Activated CD4-positive, alpha-beta memory T cell treated with anti-CD3 and anti-CD28 coated beads, Interleukin-2, amount 10 ng/mL, durations not matched to agents 7 days and 5 days (primary cell): ENCODE measurements at places on chromosomes 11 and 22.
A peak's percentile ranks its signal among the peaks of the same experiment; 100 is the strongest.

- DNase-seq, result no peak
These were observed 19.2 kb downstream of the CELF1 start for GRCh38 chr11:47533690-47534151.

DNA sequence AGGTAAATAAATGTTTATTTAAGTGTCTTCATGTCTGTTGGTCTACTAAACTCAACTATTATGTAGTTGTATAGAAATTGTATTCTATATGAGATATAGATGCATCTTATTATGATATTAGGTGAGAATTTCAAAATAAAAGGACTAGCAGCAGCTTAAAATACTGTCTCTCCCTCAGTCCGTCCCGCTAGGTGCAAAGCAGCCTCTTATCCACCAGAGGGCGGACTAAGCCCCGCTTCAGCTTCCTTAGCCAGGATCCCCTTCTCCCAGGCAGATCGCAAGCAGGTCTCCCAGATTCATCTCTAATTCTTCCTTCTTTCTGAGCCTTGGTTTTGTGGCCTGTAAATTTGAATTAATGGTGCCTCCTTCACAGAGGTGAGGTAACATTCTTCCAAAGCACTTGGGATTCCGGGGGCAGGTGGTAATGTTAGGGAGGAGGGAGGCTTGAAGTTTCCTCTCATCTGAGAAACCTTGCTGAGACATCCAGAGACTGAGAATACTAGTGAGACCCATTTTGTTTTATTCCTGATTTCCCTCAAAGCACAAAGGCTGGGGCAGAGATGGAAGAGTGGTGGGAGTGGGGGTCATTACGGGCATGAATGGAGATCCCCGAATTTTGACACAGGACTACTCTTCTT lies 13.5 kb upstream of the INSC start:
- DNase-seq, result peak; percentile 62

DNA sequence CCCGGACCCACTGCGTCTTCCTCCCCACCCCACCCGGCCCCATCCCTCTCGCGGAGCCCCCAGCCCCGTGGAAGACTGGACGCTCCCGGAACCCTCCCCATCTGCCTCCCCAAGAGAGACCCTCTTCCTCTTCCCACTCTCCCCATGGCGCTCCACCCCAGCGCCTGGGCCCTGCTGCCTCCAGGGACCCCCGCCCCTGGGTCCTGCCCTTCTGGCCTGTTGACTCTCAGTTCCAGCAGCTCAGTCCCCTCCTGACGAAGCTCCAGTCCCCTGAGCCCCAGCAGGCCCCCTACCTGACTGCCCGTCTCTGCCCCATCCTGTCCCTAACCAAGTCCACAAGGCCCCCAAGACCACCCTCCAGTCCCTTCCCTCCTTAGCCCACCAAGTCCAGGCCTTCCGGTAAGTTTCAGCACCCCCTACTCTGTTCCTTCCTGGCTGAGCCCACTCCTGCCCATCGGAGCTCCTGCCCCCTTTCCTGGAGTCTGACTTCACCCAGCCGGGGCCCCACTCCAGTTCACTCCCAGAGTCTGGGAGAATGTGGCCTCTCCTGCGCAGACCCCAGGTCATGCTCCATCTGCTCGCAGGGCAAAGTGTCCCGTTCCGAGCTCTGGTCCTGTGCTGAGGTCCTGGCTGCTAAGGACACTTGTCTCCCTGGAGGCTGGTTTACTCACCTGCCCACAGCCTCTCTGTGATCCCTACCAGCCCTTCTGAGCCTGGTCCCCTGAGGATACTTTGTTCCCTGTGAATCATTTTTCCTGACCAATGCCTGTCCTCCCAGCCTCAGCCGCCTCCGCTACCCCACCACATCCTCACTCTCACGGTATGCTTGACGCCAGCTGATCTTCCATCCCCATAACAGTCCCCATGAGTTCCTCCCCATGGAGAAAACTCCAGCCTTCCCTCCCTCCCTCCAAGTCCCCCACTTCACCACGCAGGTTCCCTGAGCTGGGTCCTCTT lies 722 bp downstream of the IFITM10 start:
- no peak for DNase-seq

- DNase-seq, result no peak
These were observed 2.3 kb downstream of the SIK2 start for GRCh38 chr11:111604392-111605009.

DNA sequence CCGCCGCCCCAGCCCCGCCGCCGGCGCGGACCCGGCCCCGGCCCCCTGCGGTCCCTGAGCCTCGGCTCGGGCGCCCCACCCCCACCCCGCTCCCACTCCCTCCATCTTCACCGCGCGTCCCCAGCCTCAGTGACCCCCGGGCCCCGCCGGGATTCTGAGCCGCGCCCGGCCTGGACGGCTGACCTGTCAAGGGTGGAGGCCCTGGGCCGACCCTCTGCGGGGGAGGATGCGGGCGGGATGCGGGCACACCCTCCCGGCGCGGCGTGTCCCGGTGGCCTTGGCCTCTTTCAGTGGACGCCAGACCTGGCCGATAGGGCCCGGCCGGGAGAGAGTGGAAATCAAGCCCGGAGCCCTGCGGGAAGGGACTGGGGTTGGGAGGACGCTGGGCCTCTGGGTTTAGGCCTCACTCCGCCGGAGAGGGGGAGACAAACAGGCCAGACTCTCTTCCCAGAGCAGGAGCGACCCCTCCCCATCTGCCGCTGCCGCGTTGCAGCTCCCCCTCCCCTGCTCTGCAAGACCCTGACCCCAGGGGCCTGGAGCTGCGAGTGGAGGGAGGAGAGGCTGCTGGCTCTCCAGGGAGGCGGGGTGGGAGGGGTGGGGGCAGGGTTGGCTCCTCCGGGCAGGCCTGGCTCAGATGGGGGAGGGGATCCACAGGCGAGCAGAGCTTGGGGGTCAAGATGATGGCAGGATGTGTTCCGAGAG lies 525 bp downstream of the MAPK8IP2 start:
- no peak for DNase-seq
